ENCODE measurements at places on chromosomes 4 and X. TPM values are rescaled to one million over a fixed set of nuclear protein-coding genes. Genes with fewer than 3 reads are reported as not detected.

DNA sequence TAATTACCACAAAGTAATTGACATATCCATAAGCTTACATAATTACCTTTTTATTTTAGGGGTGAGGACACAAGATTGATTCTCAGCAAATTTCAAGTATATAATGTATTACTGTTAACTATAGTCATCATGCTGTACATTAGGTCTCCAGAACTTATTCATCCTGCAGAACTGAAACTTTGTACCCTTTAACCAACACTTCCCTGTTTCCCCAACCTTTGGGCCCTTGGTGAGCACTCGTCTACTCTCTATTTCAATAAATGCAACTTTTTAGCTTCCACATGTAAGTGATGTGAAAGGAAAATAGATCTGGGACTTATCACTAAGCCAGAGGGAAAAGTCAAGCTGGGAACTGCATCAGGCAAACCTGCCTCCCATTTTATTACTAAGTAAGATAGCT lies 33.6 kb upstream of the CCNG2 start:
- no peak for DNase-seq

- no peak for DNase-seq
These were observed 170.0 kb downstream of the RELL1 start for GRCh38 chr4:37516057-37516775.

DNA sequence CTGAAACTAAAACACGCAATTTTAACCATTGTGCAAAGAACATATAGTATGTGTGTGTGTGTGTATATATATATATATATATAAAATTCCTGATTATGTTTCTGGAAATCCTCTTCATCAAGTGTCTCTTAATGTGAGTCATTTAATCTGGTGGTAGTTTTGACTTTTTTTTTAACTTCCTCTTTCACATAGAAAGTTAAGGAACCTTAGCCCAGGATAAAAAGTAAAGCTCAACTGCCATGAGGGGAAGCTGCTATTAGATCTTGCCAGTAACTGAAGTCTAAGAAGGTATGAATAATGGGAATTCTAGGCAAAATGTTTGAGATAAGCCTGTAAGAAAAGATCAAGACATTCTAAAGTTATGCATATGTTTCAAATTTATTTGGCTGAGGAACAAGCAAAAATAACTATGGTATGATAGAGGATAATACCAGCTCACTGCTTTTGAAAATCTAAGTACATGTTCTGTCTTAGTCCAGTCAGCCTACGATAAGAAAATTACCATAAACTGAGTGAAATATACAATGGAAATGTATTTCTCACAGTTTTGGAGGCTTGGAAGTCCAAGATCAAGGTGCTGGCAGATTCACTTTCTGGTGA lies 757.0 kb downstream of the TRAM1L1 start:
- DNase-seq = no peak

GRCh38 chr4:77344001-77344400 lies 187.0 kb downstream of the CCNG2 start:
- no peak for DNase-seq

Gene SATL1
- total RNA-seq = 0.19 TPM

Gene ARSJ
- total RNA-seq = 6.1 TPM

Gene RAB33A
- 0.55 TPM for total RNA-seq

Gene ZNF330
- total RNA-seq = 39.5 TPM

Gene ADH1A
- 2.4 TPM for total RNA-seq

Data from mucosa of descending colon (tissue), 3 donors.